Stimulated activated CD4-positive, alpha-beta T cell treated with anti-CD3 and anti-CD28 coated beads, Interleukin-2, amount 100 ng/mL, for 48 hours (primary cell): ENCODE measurements at places on chromosomes 7 and 10.

DNA sequence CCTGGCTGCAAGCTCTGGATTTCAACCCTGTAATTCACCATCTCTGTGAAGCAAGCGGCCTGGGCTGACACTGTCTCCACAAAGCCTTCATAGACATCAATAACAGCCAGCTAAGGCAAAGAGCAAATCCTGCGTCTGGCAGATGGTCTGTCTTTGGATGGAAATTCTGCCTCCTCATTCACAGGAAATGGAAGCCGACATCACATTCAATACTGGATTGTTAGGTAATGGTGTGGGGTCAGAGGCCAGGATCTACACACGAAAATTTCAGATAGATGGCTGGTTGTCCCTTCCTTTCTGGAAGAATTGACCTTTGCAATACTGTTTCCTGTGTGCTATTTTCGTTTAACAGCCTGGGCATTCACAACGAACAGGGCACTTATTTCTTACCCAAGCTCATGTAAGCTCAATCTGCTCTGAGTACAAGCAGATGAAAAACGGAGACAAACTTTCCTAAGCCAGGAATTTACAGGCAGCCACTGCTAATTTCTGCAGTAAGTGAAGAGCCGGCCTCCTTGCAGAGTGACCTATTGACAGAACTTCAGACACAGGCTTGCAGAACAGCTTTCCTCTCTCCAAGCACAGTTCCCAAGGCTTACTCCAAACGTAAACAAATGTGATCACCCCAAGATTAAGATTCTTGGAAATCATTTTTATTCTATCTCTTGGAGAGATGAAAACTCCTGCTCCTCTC, 3.1 kb upstream of the ADAM12 start:
- no peak for DNase-seq

GRCh38 chr7:21128062-21128817, 299.6 kb upstream of the SP4 start:
- DNase-seq = no peak

DNA sequence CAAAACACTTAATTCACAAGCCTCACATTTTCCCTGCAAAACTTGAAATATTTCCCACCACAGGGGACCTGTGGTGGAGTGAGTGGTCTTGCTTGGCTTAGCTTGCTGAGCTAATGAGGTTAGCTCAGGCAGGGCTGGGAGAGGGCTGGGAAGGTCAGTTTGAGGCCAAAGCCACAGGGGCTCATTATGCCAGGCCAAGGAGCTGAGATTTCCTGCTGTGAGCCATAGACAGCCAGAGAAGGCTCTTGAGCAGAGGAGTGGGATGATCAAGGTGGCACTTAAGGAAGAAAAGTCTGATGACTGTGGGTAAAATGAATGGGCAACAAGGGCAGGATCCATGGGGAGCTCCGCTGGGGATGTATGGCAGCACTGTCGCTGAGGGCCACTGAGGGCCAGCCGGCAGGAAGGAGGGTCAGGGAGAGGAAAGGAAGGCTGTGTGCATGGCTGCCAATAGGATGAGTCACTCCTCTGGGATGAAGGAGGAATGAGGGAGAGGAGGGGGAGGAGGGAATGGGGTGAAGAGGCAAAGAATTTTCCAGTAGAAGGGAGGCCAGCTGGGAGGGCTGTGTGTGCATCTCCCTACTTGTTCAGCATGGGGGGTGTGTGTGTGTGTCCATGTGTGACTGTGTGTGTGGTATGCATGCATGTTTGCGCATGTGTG, 18.7 kb upstream of the ZNF488 start:
- no peak for DNase-seq

DNA sequence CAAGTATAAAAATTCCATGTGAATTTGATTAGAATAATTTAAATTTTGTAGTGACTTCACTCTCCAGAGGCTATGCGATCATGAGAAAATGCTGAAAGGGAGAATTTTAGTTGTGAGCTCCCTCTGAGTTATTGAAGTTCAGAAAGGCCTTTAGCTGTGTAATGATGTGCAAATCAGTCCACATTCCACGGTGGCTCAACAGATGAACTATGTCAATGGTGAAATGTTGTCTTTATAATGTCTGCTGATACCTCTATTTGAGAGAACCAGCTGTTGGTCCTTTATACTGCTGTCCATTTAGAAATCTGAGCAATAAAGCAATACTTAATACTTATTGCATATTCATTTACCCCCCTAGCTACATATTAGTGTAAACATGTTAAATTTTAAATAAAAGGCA, 7.1 kb upstream of the ITGB8 start:
- no peak for DNase-seq

GRCh38 chr10:114719311-114719710, 61.2 kb upstream of the ABLIM1 start:
- DNase-seq = no peak

DNA sequence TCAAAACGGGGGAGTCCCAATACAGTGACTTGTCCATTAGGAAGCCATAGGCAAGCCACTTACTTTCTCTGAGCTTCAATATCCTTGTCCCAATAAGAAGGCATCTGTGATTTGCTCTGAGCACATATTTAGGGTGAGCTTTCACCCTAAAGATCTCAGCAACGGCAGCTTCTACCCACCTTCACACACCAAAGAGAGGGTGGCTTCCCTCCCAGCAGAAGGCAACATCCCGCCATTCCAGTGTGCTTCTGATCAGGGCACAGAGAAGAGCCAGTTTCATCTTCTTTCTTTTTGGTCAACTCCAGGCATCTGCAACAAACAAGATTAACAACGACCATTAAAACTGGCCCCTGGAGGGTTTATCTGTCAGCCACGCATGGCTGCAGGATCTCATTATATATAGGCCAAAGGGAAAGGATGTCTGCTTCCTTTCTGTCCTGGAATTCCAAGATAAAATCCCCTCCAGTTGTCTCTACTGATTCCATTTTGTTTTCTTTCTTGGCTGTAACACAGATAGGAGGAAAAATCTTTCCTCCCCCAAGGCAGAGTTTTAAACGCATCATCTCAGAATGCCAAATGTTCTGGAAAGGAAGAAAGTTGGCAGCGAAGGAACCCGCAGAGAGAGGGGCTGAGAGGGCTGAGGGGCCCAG, 491 bp upstream of the SH2D4B start:
- no peak for DNase-seq

- DNase-seq = no peak
Measured at GRCh38 chr10:58104351-58104751, 163.3 kb downstream of the IPMK start.

DNA sequence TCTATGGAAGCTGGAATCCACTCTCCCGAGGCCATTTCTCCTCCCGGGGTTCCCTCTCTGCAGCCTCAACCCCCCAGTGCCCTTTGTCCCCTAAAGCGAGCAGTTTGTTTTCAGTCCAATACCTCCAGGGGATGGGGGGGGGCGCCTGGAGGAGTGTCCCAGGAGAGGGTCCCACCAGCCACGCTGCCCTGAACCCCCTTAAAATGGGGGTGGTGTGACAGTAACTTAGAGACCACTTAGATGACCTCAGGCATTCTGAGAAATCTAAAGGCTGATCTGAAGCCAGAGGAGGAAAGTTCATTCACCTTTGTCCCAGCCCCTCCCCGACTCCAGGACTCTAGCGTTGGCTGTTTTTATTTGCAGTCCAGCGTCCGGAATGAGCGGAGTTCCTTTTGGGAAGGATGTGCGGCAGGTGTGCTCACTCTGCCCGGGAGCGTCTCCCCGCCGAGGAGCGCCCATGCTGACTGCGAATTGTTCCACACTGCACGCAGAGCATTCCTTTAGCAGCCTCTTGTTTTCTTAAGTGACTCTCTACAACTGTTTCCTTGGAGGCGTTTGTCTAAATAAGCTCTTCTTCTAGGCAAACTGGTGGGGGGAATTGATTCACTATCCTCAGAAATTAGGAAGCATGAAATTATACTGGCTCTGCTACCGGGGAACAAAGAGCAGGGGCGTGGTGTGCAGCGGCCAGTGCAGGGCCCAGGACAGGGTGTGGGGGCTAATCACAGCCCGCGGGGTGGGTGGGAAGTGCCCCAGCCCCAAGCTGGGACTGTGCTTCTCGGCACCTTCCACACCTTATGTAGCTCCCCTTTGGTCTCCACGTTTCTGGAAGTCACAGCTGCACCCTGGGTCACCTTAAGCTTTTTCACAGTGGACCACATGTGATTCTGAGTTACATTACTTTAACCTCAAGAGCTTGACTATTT, 46.3 kb downstream of the SYPL1 start:
- DNase-seq = no peak

- no peak for DNase-seq
Measured at GRCh38 chr10:117316701-117317100, 58.5 kb downstream of the PDZD8 start.
